Fibroblast of mammary gland (primary cell): ENCODE measurements at places on chromosomes 4 and X.

GRCh38 chr4:85486425-85487086, 11.6 kb downstream of the ARHGAP24 start:
- peak; percentile 65 for DNase-seq

DNA sequence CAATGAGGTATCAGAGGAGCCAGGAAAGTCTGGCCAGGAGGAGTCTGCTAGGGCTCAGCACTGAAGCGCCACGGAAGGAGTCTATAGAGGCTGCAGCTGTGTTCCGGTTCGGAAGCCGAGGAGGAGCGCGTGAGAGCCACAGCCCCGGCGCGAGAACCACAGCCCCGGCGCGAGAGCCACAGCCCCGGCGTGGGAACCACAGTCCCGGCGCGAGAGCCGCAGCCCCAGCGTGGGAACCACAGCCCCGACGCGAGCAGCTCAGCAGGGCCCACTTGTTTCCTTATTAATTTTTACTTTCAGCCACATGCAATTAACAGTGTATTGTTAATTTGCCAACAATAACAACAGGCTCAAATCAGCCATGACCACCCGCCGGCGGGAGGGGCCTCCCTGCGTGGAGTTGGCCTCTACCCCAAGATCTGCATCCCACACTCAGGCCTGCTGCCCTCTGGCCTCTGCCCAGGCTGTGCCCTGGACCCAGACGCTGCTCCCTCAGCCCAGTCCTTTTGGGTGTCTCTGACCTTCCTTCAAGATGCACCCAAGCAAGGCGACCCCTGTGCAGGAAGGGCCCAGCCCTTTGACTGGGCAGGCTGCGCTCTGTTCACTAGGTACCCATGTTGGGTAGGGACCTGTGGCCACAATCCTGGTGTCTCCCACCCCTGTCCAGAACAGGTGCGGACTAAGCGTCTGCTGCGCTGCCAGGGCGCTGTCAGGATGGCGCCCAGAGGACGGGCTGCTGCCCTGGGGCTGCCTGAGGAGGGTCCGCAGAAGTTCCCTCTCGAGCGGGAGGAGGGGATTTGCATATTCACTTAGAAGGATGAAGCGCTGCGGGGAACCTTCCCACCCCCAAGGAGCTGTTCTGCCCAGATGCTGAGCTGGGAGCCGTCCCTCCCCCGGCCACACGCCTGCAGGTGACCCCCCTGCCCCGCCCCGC, 113.8 kb downstream of the ADRA2C start:
- DNase-seq = no peak

DNA sequence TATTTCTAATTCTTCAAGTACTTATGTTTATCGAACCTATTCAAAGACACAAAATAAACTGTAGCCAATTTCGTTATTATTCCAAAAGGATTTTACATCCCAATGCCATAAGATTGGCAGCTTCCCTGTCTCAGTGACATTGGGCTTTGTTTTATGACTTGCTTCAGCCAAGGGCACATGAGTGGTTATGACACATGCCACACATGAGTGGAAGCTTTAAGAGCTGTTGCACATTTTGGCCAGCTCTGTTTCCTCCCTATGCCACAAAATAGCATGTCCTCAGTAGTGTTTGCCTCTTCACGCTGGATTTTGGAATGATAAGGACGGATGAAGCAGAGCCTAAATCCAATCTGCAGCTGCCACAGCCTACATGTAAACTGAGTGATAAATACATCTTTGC, 21.9 kb downstream of the SEC24D start:
- no peak for DNase-seq

DNA sequence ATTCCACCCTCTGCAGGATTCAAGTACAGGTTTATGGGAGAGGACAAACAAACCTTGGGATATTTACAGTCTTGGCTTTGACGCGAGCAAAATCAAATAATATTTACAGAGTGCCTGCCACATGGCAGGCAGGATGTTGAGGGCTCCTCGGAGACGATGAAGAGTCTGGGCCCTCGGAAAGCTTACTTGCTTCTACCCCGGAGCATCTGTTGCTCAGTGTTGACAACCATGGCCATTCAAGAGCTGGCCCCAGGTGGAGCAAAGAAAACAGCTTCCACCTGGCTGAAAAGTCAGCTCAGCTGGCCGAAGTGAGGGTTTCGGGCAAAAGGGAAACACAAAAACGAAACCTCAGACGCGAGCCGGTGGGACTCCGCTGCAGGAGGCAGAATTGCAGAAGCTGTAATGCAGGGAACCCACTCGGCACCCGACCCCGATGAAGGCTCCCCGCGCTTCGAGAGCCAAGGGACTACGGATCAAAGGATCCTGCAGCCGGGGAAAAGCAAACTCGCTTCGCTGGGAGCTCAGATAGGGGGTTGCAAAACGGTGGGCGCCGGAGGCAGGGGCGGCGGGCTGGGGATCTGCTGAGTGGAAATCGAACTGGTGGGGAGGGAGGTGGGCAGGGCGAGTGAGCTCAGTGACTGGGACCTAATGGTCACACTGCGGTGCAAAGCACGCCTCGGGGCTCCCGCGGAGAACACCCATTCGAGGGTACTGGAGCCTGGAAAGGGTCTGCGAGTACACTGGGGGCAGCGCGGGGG, 805 bp downstream of the ATP8A1 start:
- no peak for DNase-seq

DNA sequence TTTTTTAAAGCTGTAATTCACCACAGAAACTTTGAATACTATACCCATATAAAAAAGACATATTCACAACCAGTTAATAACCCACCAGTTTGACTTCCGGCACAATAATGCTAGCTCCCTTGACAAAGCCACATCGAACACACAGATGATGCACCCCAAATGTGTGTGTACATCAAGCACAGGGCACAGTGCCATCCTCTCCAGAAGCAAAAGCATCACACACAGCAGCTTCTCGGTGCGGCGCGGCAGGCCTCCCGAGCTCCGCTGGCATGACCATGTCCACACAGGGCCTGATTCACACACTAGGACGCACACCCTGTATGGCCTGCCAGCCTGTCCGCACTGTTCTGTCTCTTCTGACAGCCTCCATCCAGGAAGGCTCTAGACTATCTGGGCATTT, 88.0 kb downstream of the LEF1 start:
- no peak for DNase-seq

GRCh38 chr4:55435141-55435841, 39.5 kb downstream of the TMEM165 start:
- peak; percentile 49 for DNase-seq

GRCh38 chr4:90528551-90528950, 401.4 kb downstream of the CCSER1 start:
- DNase-seq = no peak

DNA sequence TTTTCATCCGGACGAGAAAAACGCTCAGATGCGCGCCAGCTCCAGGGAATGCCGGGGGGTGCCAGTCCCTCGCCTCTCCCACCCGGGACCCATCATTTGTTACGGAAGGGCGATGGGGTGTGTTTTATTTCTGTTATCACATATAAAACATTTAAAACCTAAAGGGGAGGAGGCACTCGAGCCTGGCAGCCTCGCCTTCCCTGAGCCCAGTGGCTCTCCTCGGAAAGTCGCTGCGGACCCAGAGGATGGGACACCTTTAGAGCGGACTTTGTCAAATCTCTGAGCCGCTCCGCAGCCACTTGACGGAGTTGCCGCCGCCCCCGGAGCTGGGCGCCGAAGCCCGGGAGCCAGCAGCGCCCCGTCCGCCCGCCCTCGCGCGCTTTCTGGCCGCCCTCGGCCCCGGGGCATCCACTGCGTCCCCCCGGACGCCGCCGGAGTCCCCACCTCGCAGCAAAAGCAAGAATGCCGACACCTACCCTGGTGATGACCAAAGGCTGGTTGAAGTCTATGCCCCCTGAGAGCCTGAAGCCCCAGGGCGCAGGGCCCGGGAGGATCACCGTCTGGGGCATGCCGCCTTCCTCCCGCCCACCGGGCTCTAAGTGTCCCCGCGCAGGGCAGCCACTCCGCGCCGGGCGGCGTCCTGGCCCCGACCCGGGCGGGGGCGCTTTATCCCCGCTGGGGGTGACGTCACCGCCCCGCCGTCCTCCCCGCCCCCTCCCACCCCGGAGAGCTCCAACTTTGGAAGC, at the start of gene PDLIM3:
PDLIM3 (minus strand) TSS at position 642 of the 746 bp plus-strand sequence; CDS start at position 569, 73 bp downstream.
- no peak for DNase-seq

DNA sequence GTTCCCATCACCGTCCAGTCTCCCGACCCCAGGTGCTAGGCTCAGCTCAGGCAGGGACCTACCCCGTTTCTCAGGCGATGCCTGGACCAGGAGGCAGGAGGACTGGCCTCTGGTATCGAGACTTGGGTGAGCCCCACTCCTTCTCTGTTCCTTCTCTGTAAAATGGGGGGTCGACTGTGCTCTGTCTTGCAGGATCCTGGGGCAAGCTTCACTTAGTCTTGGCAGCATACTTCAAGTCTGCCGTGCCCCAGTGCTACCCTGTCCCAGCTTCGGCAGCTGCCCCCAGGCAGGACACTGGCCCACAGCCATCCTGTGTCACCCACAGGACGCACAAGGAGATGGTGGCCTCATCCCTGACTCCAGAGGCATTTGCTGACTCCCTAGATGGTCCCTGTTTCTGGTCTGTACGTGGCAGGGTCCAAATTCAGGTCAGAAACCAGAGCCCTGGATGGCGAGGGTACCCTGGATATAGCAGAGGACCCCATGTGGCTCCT, 7.0 kb upstream of the HAUS7 start:
- DNase-seq = no peak

DNA sequence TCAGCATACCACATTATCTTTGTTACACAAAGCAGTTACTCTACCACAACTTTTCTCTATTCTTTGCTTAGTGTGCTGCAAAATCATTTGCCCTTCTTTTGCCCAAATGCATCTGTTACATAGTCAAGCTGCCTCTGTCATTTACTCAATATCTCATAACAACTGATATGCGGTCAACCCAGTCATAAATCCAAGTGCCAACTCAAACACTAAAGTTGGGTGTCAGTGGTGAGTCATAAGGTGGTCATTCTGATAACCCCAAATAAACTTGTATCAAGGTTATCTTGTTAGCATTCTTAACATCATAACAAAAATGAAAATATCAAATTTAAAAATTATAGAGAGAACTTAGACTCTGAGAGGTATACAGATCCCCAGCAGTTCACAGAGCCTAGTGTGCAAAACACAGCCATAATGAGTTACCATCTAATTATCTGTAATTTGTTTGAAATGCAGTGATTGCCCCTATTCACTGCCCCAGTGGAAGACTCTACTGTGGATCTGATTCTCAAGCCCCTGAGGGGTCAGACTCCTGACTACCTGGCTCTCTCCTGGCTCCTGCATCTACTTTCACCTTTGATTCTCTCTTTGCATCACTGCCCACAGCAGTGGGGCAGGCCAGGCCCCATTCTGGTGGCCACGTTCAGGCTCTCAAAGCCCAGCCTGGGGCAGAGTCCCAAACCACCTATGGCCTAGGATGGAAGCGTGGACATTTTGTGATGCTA, 29.2 kb downstream of the TBC1D9 start:
- DNase-seq = peak; percentile 32

DNA sequence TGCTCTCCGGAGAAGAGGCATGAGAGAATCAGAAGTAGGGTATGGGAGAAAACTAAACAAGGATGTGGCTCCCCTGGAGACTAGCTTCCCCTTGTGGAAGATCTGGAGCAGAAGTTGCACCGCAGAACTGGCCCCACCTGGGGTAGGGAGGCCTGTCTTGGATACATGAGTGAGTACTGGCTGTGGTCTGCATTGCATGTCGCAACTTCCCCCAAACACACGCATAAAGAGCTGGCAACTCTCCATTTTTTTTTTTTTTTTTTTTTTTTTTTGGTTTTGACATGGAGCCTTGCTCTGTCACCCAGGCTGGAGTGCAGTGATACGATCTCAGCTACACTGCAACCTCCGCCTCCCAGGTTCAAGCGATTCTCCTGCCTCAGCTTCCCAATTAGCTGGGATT, 119.9 kb downstream of the EGF start:
- peak; percentile 31 for DNase-seq

GRCh38 chr4:88958080-88958479, 98.9 kb downstream of the FAM13A start:
- no peak for DNase-seq

GRCh38 chrX:149504226-149504914, 736 bp downstream of the IDS start:
- DNase-seq = peak; percentile 9

DNA sequence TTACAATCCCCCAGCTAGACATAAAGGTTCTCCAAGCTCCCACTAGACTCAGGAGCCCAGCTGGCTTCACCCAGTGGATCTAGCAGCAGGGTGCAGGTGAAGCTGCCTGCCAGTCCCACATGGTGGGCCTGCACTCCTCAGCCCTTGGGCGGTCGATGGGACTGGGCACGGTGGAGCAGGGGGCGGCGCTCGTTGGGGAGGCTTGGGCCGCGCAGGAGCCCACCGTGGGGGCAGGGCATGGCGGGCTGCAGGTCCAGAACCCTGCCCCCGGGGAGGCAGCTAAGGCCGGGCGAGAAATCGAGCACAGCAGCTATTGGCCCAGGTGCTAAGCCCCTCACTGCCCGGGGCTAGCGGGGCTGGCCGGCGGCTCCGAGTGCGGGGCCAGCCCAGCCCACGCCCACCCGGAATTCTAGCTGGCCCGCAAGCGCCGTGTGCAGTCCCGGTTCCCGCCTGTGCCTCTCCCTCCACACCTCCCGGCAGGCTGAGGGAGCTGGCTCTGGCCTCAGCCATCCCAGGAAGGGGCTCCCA, 9.6 kb upstream of the KLF8 start:
- no peak for DNase-seq

- no peak for DNase-seq
These were observed 786.1 kb upstream of the AADAT start for GRCh38 chr4:170875868-170876267.

- DNase-seq = no peak
These were observed 338.5 kb downstream of the PCDH7 start for GRCh38 chr4:31058656-31059055.

DNA sequence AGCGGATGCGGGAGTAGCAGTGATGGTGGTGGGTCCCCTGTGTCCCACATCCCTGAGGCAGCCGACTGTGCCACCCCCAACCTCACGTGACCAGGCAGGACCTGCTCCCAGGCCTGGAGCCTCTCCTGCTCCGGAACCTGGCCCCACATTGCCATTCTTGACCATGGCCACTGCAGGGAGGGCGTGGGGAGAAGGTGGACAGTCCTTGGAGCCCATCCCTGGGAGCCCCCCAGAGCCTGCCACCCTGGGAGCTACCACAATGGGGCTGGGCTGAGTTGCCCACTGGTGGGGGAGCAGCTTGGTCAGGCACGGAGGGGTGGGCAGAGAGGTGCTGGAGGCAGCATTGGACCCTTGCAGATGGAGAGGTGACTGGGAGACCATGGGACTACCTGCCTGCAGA, 36.8 kb downstream of the TMPRSS11A start:
- no peak for DNase-seq

- no peak for DNase-seq
These were observed 291.1 kb upstream of the NOCT start for GRCh38 chr4:138724530-138724929.

- no peak for DNase-seq
These were observed 575 bp downstream of the GATA1 start for GRCh38 chrX:48786825-48787504.
